ENCODE measurements at places on chromosomes 3 and 15.
A peak's percentile ranks its signal among the peaks of the same experiment; 100 is the strongest.

DNA sequence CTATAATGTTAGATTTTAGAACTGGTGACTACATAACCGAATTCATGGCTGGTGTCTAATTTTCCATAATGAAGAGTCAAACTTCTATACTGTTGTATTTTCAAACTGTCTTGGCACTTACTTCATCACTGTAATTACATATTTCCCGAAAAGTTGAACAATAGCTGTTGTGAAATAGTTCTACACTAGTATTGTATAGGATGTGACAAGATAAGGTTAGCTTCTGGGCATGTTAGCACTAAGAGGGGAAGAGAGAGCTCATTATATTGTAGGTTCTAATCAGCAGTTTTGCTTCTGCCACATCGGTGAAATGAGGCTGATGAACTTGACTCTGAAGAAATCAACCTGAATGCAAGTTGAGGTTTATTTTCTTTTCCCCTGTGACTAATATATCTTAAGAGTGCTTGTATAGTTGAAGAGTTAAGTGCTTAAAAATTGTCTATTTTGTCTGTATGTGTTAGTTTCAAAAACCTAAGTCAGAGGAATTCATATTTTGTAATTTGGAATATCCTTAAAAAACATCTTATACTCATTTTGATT is 8.9 kb downstream of the GYG1 start:
- no peak for DNase-seq

DNA sequence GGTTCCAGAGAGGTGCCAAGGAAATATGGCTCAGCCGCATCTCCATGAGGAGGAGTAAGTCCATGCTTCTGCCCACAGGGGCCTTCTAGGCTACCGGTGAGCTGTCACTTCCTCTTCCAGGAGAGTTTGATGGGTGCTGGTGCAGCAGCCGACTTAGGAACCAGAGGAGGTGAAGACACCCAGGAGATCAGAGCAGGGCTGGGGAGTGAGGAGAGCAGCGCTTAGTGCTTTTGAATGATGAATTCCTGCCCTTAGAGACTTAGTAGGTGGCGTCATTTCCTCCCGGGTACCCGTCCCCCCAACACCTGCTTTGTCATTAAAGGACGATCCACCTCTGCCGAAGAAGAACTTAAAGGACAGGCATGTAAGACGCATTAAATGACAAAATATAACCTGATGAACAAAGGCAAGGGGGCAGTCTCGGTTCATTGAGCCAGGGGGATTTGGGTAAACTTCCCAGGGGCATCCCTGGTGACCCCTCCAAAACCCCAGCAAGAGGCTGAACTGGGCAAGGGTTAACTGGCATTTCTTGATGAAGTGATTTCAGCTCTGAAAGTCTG is 67.6 kb downstream of the HES1 start:
- DNase-seq = no peak

DNA sequence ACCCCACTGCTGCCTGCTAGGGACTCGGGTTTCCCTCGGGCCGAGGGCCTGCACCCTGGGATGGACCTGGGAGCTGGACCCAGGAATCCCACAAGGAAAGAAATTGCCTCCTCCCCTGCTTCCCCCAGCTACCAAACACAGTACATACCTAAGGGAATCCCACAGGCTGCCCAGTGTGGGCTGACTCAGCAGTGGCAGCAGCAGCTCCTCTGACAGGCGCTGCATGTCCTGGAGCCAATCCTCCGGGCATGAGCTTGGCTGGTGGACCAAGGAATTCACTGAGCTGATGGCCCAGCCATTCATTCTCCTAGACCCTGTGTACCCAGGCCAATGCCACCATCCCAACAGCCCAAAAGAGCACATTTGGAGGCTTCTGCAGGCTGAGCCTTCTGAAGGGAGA is 9.5 kb upstream of the LTK start:
- DNase-seq = no peak

- DNase-seq = peak; percentile 27
These were observed 1.4 kb upstream of the CPOX start for GRCh38 chr3:98594628-98595324.

DNA sequence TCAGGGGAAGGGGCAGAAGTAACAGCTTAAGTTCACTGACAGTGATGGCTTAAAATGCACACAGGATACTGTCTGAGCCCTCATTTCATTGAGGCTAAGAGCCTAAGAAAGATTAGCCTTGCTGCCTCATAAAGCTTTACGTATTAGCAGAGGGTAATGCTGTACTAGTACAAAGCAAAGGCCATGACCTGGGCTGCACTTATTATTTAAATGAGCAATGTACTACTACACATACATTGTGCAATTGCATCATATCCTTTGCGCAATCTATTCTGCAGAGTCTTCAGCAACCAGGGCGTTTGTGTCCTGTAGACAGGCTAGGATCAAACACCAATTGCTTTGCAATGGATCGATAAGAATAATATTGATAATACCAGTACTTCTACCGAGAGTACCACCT is 221.8 kb downstream of the TPRG1 start:
- DNase-seq = no peak

DNA sequence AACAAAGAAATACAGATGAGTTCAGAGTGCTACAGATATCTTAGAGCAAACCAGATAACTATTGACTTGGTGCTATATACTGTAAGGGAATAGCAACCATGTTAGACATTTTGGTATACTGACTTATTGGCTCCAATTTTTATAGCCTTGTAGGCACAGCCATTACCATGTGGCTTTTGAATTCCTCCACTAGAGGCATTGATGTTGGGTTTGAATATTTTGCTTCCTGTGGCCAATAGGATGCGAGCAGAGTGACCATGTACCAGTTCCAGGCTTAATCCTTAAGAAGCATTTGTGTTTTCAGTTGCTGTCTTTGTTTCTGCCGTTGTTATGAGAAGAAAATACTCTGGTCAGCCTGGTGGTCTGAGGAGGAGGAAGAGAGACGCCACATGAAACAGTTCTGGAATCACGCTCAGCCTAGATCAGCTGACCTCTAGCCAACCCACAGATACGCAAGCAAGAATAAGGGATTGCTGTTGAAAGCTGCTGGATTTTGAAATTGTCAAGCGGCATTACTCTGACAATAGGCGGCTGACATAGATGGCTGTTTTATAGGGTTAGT is 109.4 kb upstream of the TNIK start:
- DNase-seq = no peak

- DNase-seq = no peak
These were observed 60.2 kb downstream of the FILIP1L start for GRCh38 chr3:100053951-100054620.

GRCh38 chr3:132597660-132598059 is 590 bp downstream of the ACKR4 start:
- no peak for DNase-seq

- no peak for DNase-seq
These were observed 226.5 kb upstream of the GPR149 start for GRCh38 chr3:154656486-154656885.

GRCh38 chr15:73684581-73685455 is 635 bp downstream of the CD276 start:
- DNase-seq = no peak

DNA sequence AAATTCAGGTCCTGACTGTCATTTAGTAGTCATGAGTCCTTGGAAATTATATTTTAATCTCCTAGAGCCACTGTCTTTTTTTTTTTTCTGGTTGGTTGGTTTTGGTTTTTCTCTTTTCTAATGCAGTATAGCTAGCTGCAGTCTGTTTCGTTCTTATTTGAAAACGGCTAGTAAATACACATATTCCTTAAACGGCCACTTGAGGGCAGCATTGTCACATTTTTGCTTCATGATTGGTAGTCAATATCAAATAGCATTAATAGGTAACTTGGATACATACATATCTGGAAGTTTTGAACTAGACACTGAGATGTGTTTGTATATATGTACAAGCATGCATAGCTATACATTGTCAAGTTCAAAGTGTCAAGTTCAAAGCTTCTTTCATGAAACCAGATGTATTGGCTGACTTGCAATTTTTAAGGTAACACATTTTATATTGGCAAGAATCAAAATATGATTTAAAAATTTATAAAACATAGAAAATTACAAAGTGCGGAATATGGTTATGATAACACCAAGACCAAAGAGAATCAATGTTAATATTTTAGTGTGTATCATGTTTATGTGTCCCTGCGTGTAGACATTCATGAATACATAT is 22.5 kb downstream of the GABRA5 start:
- peak; percentile 56 for DNase-seq

GRCh38 chr3:13399603-13400002 is 20.5 kb downstream of the NUP210 start:
- DNase-seq = no peak

DNA sequence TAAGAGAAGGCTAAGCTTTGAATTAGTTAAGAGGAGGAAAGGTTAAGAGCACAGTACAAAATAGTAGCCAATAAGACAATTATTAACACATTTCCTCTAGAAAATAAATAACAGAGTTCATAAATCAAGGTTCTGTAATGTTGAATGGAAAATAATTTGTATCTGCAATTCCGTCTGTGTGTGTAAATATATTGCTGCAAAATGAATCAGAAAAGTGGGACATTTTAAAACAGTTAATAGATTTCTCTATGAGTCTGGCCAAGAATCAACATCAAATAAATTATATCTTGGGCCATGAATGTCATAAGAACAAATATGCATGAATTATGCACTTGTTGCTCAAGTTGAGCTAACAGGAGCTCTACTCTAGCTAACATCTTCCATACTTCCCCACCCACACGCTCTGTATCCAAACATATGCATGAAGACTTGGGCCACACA is 14.2 kb upstream of the SUCNR1 start:
- no peak for DNase-seq

DNA sequence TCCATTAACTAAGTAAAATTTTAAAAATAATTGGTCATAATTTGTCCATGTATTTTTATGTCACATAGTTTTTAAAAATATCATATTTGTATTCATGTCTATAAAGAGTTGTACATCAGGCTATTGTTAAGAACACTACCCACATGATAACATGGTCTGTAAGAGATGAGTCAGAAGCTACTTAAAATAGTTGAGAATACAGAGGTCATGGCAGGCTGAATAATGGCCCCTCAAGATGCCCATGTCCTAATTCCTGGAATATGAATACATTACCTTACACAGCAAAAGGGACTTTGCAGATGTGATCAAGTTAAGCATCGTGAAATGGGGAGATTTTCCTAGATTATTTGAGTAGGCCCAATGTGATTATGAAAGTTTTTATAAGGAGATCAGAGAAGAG is 782.9 kb upstream of the GOLIM4 start:
- DNase-seq = no peak

- no peak for DNase-seq
These were observed 64.2 kb upstream of the CFAP161 start for GRCh38 chr15:81069909-81070308.

- no peak for DNase-seq
These were observed 156.3 kb downstream of the HCN4 start for GRCh38 chr15:73212424-73212823.

GRCh38 chr3:46926039-46926438 is 48.5 kb downstream of the PTH1R start:
- no peak for DNase-seq

DNA sequence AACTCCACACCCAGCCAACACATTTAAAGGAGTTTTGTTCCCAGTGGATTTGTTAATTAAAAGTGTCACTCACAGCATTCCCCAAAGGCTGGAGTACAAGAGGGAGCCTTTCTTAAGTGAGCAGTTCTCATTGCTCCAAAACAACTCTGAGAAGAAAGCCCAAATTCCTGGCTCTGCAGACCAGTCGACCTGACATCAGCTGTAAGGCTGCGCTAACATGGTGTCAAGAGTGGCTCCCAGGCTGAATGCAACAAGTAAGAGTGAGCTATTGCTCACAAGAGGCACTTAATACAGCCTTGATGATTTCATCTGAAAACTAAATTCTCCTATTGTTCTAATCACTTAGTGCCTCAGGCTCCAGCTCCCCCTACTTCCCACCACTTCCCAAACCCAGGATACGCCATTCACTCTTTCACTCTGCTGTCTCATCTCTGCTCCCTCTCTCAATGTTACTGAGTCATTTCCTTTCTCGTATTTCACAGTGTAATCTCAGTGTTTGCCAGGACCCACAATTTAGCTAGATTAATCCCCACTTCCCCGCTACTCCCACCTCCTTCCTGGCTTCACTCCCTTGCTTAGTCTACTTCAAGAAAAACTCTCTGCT is 81.8 kb downstream of the WWTR1 start:
- no peak for DNase-seq

DNA sequence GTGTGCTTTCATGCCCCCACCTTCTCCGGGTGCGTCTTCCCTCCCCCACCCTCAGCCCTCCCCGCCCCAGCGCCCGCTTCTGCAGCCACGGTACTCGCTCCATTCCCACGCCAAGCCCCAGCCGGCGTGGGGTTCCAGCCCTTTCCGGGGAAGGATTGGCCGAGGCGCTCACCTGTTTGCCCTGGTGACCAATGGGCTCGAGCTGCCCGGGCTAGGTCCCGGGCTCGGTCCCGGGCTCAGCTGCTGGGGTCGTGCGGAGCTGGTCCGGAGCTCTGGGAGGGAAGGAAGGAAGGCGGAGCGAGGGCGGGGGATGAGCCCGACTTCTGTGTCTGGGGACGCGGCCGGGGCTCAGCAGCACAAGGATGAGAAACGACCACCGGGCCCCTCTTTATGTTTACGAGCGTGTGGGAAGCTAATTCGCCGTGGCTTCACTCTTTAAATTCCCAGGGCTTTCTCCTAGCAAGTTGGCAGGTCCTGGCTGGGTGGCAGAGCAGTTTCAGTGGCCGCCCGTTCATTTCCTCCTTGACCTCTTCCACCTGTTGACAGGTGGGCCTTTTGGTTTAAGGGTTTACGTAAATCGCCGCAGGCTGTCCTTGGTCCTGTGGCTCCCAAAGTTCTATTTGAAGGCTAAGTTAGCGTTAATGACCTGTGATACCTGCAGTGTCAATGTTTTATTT is at the start of gene IGSF10:
Gene IGSF10, minus strand, starts transcription at position 288 of the 677 bp plus-strand sequence. CDS start 2,352 bp downstream, outside the sequence.
- DNase-seq = no peak

GRCh38 chr3:71875461-71875947 is 90.6 kb upstream of the PROK2 start:
- DNase-seq = peak; percentile 50

- no peak for DNase-seq
These were observed 223.0 kb downstream of the NR2F2 start for GRCh38 chr15:96553451-96553850.

DNA sequence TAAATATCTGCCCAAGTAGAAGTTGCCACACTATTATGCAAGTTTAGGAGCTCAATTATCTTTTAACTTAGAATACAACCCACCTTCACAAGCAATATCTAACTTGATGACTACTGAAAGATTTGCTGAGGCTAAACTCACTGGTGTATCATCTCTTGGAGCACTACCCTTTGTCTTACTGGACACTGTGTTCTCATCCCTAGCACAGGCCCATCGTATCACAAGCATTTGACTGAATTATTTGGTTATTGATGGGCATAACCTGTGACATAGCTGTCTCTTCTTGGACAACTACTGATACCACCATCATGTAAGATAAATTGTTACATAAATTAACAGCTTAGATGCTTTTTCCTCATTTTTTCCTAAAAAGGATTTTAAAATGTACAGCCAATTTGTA is 216.2 kb upstream of the THBS1 start:
- DNase-seq = no peak

GRCh38 chr15:80155001-80155377 is 2.2 kb downstream of the FAH start:
- peak; percentile 76 for DNase-seq

GRCh38 chr15:38538328-38539007 is 26.1 kb downstream of the RASGRP1 start:
- DNase-seq = no peak

Data from hematopoietic multipotent progenitor cell treated with erythropoietin and hydrocortisone succinate and interleukin-3 and kit ligand, for 15 days (in vitro differentiated cells).